ENCODE measurements at places on chromosomes 3 and 15.

GRCh38 chr15:99706557-99707303 is 26.5 kb downstream of the LYSMD4 start:
- no peak for DNase-seq

GRCh38 chr15:80423215-80423614 is 19.0 kb downstream of the ARNT2 start:
- DNase-seq: no peak

DNA sequence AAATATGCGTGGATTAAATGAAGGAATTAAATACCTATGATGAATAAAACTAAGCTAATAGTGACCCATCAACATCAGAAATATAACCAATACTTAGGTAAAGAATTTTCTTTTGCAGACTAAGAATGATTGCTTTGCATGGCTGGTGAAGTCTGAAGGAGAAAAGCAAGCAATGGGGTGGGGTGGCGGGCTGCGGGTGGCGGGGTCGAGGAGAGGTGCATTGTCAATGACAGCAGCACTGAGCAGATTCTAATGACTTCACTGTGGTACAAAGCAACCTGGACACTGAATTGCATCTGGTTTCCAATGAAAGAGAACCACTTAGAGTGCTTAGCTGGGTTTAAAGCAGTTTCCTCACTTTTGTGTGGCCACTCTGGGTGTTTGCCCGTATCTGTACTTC is 171.5 kb upstream of the IL12A start:
- no peak for DNase-seq

DNA sequence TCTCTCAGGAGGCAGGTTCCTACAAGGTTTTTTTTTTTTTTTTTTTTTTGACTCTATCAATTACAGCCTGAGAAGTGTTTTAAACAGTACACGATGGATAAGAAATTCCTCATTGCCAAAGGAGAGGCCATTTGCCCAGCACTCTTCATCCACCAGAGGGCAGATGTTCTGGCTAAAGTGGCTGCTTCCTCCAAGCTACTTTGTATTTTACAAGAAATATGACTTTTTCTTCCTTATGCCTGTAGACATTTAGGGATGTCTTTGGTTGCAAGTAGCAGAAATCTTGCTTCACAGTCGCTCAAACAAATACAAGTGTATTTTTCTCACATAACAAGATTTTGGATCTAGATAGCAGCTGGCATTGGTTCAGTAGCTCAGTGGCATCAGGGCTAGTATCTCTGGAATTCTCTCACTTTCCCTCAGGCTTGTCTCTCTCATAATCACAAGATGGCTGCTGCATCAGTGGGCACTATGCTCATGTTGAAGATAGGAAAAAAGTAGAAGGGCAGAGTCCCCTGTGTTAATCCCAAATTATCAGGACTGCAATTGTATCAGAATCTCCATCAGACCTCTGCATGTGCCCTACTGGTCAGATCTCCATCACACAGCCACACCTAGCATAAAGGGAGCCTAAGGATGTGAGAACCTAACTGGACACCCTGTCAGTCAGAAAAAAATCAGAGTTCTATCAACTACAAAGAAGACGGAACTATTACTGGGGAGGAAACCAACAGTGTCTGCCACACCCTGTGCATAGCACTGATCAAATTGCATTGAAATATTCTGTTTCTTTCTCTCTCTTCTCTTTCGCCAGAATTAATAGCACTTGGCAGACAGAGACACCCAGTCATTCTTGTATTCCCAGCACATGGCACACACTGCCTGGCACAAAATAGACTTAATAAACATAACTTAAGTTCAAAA is 138.9 kb upstream of the COL8A1 start:
- DNase-seq: no peak

- DNase-seq: no peak
Measured at GRCh38 chr15:74319596-74320351, 47.7 kb downstream of the CYP11A1 start.

GRCh38 chr3:38109580-38110313 is 27.2 kb downstream of the ACAA1 start:
- DNase-seq: no peak

DNA sequence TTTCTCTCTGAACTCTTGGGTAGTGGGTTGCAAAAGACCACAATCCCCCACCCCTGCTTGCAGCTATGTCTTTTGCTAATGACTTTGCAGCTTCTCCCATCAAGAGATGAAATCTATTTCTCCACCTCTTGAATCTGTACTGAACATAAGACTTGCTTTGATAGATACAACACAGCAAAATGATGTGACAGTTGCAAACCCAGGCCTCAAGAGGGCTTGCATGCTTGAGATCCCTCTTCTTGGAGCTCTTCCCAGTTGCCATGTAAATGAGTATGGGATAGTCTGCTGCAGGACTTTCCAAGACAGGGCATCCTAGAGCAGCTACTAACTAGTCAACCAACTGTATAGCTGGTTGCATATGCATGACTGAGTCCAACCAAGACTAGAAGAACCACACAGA is 783.6 kb downstream of the PDCD6IP start:
- DNase-seq: no peak

All from GOT3 (cell line).